ENCODE measurements at places on chromosomes 5 and 9. TPM values are rescaled to one million over a fixed set of nuclear protein-coding genes. Genes with fewer than 3 reads are reported as not detected.
A peak's percentile ranks its signal among the peaks of the same experiment; 100 is the strongest.

The PDZD2 gene
- total RNA-seq, result not detected

The S100Z gene
- total RNA-seq, result 2.6 TPM

The SHOC1 gene
- total RNA-seq, result not detected

The SLC6A19 gene
- total RNA-seq, result not detected

The ENHO gene
- not detected for total RNA-seq

- peak within 1 kb of the TSS; percentile 67 for H3K4me3 ChIP-seq
- peaks cover 27% of the 10 kb centered on the region for H3K27me3 ChIP-seq
- peaks cover 22% of the 10 kb centered on the region for H3K4me1 ChIP-seq
- no peak within 1 kb of the TSS for H3K27ac ChIP-seq
- H3K36me3 ChIP-seq, result no peaks in the 10 kb centered on the region
Measured at GRCh38 chr9:38068701-38069628, at the start of gene SHB. Gene SHB, minus strand, starts transcription at chr9:38069227. Its CDS starts 582 bp downstream, at chr9:38068645.

DNA sequence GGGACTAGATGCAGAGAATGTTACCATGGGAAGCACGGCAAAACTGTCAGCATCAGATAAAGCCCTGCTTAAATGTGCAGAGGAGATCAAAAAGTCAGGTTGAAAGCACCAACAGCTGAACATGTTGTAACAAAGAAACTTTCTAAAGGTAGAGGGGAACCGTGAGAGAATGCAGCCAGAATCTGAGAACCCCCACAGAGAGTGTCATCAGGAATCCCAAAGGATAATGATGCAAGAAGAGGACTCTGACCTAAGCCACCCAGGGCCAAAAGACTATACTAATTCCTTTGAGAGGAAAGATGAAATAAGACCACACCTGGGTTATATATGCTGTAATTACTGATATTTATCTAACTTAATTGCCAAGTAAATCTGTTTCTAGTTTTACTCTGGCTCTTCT, 116.6 kb downstream of the PCSK1 start:
- H3K27me3 ChIP-seq, result peaks cover 7% of the 10 kb centered on the region
- no peak for DNase-seq
- H3K4me3 ChIP-seq, result no peak overlapping the region
- no peaks in the 10 kb centered on the region for H3K36me3 ChIP-seq
- no peak overlapping the region for H3K27ac ChIP-seq
- H3K4me1 ChIP-seq, result no peaks in the 10 kb centered on the region

DNA sequence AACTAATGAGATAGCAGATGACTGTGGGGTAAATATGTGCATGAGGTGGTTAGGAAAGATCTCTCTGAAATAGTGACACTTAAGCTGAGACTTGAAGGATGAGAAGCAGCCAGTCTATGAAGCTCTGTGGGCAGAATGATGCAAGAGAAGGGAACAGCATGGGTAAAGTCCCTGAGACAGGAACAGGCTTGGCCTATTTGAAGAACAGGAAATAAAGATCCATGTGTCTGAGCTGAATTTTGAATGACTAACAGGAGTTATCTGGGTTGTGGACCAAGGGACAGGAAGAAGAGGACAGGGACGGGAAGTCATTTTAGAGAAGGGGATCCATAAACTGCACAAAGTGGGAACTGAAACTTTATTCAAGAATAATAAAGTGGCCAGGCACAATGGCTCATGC, 25.6 kb upstream of the HMGCS1 start:
- peaks cover 6% of the 10 kb centered on the region for H3K4me1 ChIP-seq
- peaks cover 7% of the 10 kb centered on the region for H3K36me3 ChIP-seq
- H3K27me3 ChIP-seq, result peaks cover 12% of the 10 kb centered on the region

DNA sequence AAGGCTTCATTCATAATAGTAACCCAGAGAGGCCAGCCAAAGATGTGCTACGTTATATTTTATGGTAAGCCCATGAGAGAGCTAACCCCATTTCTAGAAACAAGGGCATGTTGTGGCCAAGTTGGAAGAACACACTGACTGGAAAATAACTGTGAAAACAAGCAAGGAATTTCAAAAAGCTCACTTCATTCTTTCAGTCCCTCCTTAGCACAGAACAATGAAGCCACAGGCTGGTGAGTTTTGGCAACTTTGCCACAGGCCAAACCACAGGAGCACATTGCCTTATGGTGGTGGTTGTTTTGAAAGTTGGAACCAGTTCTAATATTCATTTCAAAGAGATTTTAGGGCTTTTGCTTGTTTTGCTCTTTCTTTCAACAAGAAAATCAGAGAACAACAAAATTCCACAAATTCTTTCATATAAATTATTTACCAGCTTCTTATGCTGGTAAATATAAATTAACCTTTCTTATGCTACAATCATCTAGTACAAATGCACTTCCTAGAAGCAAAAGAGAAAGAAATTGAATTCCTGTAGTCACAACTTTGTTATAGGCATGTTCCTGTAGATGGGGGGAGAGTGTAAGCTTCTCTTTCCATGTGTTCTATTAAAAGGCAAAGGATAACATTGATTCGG, 225.4 kb upstream of the RFX3 start:
- no peak for DNase-seq
- no peaks in the 10 kb centered on the region for H3K36me3 ChIP-seq
- peaks cover 16% of the 10 kb centered on the region for H3K4me1 ChIP-seq
- no peak overlapping the region for H3K4me3 ChIP-seq
- H3K27ac ChIP-seq, result no peak overlapping the region

GRCh38 chr5:78591138-78591612, 57.4 kb downstream of the LHFPL2 start:
- no peaks in the 10 kb centered on the region for H3K36me3 ChIP-seq
- H3K27ac ChIP-seq, result no peak overlapping the region
- DNase-seq, result no peak
- H3K4me1 ChIP-seq, result peaks cover 3% of the 10 kb centered on the region

DNA sequence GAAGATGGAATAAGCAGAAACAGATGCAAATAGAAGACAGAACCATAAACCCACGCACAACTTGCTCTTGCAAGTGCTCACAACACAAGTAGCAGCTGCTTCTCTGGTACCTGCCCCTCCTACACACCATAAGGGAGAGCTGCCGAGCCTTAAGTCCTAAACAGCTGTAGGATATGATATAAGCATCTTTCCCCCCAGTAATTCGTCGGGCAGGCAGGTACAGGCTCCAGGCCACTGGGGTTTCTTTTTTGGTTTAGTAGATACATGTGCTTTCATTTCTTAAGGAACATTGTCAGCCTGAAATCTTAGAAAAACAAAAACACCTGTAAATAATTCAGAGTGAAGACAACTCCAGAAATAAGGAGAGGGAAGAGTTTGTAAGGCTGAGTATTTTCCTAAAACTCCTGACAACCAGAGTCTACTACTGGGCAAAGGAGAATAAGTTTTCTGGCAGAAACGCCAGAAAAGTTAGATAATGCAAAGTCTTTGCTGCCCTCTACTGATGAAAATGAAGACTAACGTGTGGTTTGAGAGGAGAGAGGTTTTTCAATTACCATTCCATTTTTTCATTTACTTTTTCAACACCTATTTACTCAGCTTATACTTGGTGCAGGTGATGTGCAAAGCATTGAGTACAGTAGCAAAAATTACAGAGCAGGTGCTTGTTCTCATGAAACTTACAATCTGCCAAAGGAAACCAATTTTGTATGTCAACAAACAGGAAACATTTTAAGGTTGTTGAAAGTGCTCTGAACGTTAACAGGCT, 20.1 kb upstream of the TCERG1 start:
- DNase-seq, result no peak
- no peak overlapping the region for H3K27ac ChIP-seq
- H3K4me3 ChIP-seq, result no peak overlapping the region
- H3K36me3 ChIP-seq, result no peaks in the 10 kb centered on the region

- DNase-seq, result no peak
- no peaks in the 10 kb centered on the region for H3K36me3 ChIP-seq
- peaks cover 3% of the 10 kb centered on the region for H3K4me1 ChIP-seq
- no peaks in the 10 kb centered on the region for H3K27me3 ChIP-seq
- no peak overlapping the region for H3K4me3 ChIP-seq
- H3K27ac ChIP-seq, result no peak overlapping the region
Measured at GRCh38 chr9:14158916-14159315, 155.0 kb downstream of the NFIB start.

GRCh38 chr9:131642496-131643083, 97.3 kb downstream of the PRRT1B start:
- H3K36me3 ChIP-seq, result peaks cover 80% of the 10 kb centered on the region
- H3K27me3 ChIP-seq, result no peaks in the 10 kb centered on the region
- H3K27ac ChIP-seq, result peak overlapping the region; percentile 85
- peak overlapping the region; percentile 35 for H3K4me3 ChIP-seq

GRCh38 chr5:19910136-19910535, 77.9 kb downstream of the CDH18 start:
- no peak for DNase-seq
- H3K4me1 ChIP-seq, result no peaks in the 10 kb centered on the region
- H3K27ac ChIP-seq, result no peak overlapping the region
- no peak overlapping the region for H3K4me3 ChIP-seq
- H3K27me3 ChIP-seq, result no peaks in the 10 kb centered on the region
- no peaks in the 10 kb centered on the region for H3K36me3 ChIP-seq

GRCh38 chr9:92055624-92056023, 59.6 kb downstream of the SPTLC1 start:
- peaks cover 84% of the 10 kb centered on the region for H3K36me3 ChIP-seq
- no peaks in the 10 kb centered on the region for H3K27me3 ChIP-seq
- DNase-seq, result no peak

GRCh38 chr9:121667214-121667613, 15.8 kb downstream of the DAB2IP start:
- no peaks in the 10 kb centered on the region for H3K36me3 ChIP-seq
- no peak overlapping the region for H3K4me3 ChIP-seq
- H3K27ac ChIP-seq, result no peak overlapping the region
- DNase-seq, result no peak
- H3K4me1 ChIP-seq, result no peaks in the 10 kb centered on the region
- peaks cover 25% of the 10 kb centered on the region for H3K27me3 ChIP-seq

- no peak overlapping the region for H3K27ac ChIP-seq
- no peaks in the 10 kb centered on the region for H3K4me1 ChIP-seq
- H3K36me3 ChIP-seq, result no peaks in the 10 kb centered on the region
- H3K4me3 ChIP-seq, result no peak overlapping the region
- no peak for DNase-seq
- H3K27me3 ChIP-seq, result peaks cover 2% of the 10 kb centered on the region
Measured at GRCh38 chr5:149221731-149222342, 49.8 kb upstream of the AFAP1L1 start.

DNA sequence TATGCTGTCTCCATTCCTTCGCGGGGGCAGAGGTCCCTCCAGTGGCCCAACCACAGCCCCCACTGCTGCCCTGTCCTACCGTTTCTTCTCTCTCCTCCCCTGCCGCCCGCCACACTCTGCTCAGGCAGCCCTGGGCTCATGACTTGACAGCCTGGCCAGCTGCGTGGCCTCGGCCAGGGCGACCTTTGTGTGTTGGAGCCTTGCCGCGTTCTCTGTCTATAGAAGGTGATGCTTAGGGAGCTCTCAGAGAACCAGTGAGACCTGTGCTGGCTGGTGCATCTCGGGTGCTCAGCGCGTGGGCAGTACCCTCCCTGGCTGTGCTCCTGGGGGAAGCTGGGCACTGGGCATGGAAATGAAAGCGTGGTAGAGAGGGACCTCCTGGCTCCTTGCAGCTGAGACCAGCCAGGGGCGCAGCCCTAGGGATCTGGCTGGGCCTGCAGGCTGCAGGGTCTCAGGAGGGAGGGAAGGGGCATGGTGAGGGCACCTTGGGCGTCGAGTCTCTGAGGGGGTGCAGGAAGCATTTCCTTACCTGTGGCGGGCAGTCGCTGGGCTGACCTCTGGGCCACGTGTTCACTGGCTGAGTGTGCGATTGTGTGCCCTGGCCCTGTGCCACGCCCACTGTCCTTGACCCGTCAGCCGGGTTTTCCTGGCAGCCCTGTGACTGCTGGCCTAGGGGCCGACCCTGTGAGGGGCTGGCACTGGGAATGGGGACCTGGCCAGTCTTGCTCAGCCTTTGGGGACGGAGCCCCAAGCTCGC, 50.3 kb downstream of the RXRA start:
- no peak overlapping the region for H3K27ac ChIP-seq
- peaks cover 5% of the 10 kb centered on the region for H3K4me1 ChIP-seq
- no peak for DNase-seq
- peaks cover 8% of the 10 kb centered on the region for H3K27me3 ChIP-seq
- H3K36me3 ChIP-seq, result no peaks in the 10 kb centered on the region
- no peak overlapping the region for H3K4me3 ChIP-seq

DNA sequence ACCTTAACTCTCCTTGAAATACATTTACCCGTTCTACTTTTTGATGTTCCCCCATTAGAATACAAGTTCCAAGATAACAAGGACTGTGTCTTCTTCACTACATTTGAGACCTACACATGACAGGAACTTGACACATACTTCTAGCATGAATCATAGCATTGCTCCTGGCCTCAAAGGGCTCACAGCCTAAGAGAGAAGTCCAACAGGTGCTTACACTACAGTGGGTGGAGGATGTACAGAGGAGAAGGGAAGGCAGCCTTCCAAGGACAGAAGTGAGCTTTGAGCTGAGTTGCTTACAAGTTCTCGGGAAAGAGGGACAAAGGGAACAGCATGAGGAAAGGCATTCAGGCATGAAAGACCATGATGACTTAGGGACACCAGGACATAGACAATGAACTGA, 56.9 kb upstream of the MSX2 start:
- no peak overlapping the region for H3K4me3 ChIP-seq
- no peak overlapping the region for H3K27ac ChIP-seq
- H3K27me3 ChIP-seq, result no peaks in the 10 kb centered on the region

GRCh38 chr9:72444435-72444834, 77.0 kb upstream of the TMC1 start:
- no peak overlapping the region for H3K4me3 ChIP-seq
- H3K4me1 ChIP-seq, result peaks cover 48% of the 10 kb centered on the region
- H3K36me3 ChIP-seq, result no peaks in the 10 kb centered on the region
- no peak for DNase-seq
